H9 (cell line): ENCODE measurements at places on chromosomes 3 and 15.

DNA sequence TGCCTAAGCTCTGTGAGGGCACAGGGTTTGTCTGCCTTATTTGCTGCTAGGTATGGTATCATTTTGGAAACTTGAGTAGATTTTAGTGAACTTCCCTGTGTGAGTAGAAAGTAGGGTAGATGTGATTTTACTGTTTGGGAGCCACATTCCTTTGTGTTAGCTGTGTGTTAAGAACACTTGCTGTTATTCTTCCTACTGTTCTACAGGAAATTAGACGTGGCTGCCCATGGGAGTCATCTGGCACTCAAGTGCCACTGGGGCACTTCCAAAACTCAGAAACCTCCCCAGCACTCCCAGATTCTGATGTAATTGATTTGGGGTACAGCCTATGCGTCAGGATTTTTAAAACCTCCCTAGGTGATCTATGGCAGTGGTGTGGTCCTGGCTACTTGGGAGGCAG is 369.9 kb upstream of the C2CD4B start:
- no peak for DNase-seq

DNA sequence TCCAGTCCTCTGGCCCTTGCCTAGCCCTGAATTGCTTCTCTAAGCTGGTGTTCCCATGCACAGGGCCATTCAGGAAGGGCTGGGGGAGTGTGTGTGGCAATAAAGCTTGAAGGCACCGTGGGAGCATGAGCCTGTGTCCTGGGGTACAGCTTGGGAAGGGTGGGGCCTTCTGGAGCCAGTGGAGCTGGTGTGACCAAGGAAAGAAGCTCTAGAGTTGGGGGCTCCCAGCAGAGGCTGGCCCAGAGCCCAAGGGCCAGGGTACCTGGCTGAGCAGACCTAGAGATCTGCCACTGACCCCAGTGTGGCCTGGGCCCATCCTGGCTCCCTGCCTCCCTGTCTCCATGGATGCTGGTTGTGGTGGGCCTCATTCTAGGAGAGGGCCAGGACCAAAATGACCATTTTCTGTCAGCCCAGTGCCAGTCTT is 8.1 kb downstream of the ABTB1 start:
- DNase-seq = no peak

DNA sequence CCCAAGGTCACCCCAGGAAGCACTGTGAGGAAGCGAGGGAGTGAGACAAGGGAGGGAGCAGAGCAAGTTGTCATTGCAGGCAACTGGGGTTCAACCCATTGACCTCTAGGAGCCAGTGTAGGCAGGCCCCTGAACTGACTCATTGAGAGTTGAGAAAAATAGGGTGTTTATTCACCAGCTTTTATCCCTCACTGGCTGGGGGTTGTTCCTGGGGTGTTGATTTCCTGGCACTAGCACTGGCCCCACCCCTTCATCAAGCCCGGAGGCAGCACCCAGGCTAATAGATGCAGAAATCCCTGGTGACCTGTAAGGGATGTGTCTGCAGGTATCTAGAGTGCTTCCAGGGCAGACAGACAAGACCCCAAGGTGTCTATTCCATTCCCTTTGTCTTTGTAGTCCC is 183.9 kb downstream of the ARRDC4 start:
- DNase-seq = no peak

DNA sequence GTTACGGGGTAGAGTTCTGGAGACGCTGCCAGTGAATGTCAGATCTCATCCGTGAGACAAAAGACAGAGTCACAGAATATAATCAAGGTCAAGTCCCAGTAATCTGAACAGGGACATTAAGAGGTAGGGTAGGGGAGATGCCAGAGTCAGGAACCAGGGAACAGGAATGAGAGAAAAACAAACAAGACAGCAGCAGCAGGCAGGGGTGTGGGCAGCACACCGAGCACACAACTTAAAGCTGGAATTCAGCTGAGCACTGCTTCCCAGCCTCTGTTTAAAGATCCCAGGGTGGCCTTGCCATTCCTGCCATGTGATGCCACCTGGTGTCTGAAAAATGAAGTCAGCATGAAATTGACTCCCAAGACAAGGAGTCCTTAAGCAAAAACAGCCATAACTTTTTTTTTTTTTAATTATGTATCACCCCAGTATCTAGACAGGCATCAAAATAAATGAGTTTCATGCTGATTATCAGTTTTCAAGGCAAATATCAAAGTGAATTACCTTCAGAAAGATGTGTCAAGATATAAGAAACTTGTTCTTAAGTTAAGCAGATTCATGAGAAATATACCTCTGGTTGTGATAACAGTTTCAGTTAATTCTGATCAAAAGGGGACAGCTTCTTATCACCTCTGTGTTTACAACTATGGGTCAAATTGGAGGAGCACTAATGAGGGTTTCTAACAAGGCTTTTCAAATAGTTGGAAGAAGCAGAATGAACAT is 203.7 kb downstream of the SLC9A9 start:
- peak; percentile 70 for DNase-seq

GRCh38 chr3:112873632-112874031 is 27.0 kb upstream of the CD200R1L start:
- DNase-seq = no peak

DNA sequence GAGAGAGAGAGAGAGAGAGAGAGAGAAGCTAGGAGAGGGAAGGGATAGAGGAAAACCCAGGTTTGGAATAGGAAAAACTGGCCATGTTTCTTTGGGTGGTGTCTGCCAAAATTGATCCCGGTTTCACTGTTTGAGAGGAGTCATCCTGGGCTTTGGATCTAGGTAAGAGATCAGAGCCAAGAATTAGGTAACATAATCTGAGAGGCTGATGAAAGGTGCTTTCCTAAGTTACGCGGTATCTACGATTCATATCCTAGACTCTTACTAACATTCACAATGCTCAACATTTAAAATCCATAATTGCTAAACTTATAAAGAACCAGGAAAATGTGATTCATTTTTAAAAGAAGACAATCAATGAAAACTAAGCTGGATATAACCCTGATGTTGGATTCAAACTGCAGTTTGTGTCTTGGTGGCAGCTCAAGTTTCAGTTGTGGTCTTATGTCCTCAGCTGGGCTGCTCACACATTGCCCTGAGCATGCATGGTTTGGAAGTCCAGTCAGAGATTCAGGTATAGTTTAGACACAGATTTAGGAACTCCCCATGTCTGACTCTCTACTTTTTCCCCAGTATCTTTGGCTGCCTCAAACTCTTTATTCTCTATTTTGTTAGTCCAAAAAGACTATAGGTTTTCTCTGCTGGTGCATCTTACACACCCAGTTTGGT is 42.5 kb upstream of the FMN1 start:
- no peak for DNase-seq

GRCh38 chr3:126957776-126958637 is 24.9 kb upstream of the PLXNA1 start:
- no peak for DNase-seq

- peak; percentile 58 for DNase-seq
These were observed 241.6 kb upstream of the CNTN6 start for GRCh38 chr3:851098-851790.

GRCh38 chr15:99536422-99537040 is 29.3 kb upstream of the MEF2A start:
- DNase-seq = no peak

DNA sequence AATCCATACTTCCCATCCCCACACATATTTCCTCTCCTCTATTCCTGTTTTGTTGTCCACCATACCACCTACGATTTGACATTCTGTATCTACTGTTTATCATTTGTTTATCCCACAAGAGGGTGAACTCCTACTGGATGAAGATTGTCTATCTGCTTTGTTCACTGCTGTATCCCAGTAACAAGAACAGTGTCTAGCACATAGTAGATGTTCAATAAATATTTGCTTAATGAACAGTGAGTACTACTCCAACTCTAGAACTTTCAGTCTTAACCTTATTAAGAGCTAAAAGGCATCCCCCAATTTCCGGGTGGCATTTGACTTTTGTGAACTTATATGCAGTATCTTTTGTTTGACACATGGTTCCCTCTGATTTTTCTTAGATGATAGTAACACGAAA is 1.3 kb downstream of the PYGO1 start:
- no peak for DNase-seq

- DNase-seq = no peak
These were observed 1.5 kb downstream of the CD80 start for GRCh38 chr3:119557877-119558269.

DNA sequence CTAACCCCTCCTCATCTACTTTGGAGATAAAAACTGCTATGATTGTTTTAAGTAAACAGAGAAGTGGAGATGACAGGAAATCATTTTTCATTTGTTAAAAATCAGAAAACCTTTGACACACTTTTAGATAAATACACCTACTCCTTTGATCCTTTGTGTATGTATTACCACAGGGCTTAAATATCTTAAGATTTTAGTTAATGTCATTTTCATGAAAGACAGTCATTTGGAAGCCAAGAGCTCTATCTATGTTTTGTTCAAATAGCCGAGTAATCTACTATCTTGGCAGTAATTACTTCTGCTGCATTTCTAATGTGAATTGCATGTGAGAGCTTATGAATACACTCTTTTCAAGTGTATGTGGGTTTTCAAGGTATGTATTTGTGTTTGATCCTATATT is 2.0 kb downstream of the ARPP21 start:
- no peak for DNase-seq

DNA sequence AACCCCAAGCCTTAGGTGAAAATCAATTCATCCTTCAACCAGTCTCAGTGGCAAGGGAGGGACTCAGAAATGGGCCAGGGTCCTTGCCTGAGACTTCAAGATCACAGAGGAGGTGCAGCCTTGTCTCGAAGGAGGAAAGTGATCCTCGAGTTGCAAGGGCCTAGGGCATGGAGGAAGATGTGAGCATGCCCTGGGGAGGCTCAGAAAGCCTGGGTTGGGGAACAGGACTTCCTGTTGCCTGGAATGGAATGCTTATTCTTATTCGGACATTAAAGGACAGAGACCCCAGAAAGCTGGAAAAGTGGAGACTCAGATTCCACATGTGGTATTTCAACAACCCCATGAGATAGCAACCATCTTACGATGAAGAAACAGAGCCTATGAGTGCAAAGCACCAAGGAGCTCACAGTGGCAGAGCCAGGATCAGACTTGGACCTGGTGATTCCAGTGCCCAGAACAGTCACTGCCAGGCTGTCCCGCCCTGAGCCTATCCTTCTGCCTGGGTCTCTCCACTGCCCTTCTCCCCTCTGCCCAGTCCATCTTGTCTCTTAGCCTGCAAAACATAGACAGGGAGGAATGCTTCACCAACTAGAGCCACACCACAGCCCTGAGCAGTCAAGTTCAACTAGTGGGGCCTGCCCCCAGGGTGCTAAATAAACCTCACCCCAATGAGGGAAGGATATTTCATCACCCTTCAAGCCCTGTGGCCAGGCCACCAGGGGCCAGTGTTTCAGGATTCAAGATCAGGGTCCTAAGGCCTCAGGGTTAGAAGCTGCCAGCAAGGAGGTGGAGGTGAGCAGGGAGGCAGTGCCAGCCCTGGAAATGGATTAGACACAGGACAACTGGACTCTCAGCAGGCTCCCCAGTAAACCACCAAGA is 21.9 kb downstream of the DAPK2 start:
- peak; percentile 36 for DNase-seq

- DNase-seq = no peak
These were observed 8.9 kb downstream of the CPA3 start for GRCh38 chr3:148873977-148874376.

DNA sequence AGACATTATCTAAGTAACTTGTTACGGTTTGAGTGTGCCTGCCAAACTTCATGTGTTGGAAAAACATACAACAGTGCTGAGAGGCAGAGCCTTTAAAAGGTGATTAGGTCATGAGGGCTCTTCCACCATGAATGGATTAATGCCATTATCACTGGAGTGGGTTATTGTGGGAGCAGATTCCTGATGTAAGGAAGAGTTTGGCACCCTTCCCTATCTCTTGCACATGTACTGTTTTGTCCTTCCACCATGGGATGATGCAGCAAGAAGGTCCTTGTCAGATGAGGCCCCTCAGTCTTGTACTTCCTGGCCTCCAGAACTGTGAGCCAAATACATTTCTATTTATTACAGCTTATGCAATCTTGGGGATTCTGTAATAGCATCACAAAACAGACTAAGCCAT is 413.9 kb downstream of the EPHA3 start:
- no peak for DNase-seq

DNA sequence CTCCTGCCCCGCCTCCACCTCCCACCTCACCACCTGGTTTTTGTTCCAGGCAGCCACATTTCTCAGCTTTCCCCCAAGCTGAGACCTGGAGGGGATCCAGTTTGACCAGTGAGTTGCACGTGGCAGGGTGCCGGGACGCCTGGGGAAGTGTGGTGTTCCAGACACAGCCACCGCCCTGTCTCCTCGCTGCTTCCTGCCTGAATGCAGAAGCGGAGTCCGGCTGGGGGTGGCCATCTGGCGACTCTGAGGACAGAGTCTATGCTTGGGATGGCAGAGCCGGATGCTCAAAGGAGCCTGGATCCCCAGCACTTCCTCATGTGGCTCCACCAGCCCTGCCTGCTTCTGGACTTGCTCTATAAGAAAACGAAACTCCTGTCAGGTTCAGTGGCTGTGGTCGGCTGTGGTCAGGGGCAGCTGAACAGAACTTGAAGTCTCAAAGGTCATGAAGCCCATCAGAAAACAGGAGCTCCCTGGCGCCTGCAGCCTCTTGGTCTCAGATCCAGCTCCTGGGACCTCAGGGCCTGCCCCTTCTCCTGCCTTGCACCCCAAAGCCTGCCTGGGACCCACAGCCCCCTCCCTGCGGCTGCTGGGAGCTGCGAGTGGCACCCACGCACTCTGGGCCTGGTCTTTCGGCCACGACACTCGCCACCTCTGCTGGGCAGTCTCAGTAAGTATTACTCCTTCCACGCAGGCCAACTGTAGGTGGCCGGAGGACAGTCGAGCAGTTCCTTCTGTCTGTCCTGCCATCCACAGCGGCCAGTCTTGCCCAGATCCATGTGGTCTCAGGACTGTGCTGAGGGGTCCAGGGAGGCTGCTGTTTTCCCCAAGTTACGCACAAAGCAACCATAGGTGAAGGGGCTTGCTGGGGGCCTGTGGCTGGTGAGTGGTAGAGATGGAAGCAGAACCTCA is 112.8 kb upstream of the MEF2A start:
- no peak for DNase-seq

- DNase-seq = no peak
These were observed 40.1 kb downstream of the TRIM71 start for GRCh38 chr3:32857921-32858320.

DNA sequence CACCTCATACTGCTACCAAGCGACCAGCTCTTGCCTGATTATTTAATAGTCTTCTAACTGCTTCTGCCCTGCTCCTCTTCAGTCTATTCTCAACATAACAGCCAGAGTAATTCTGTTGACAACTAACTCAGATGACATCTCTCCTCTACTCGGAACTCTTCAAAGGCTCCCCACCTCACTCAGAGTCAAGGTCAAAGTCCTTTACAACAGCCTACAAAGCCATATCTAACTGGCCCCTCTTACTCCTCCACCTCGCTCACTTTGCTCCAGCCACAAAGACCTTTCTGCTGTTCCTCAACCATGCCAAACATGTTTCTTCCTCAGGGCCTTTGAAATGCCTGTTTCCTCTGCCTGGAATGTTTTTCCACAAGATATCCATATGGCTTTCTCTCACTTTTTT is 43.6 kb downstream of the PIK3R4 start:
- no peak for DNase-seq

- DNase-seq = no peak
These were observed 4.2 kb downstream of the MAPKBP1 start for GRCh38 chr15:41778521-41778920.

GRCh38 chr15:45645026-45645980 is 10.5 kb downstream of the SQOR start:
- no peak for DNase-seq
